ENCODE measurements at places on chromosomes 13 and 19.
A peak's percentile ranks its signal among the peaks of the same experiment; 100 is the strongest.

DNA sequence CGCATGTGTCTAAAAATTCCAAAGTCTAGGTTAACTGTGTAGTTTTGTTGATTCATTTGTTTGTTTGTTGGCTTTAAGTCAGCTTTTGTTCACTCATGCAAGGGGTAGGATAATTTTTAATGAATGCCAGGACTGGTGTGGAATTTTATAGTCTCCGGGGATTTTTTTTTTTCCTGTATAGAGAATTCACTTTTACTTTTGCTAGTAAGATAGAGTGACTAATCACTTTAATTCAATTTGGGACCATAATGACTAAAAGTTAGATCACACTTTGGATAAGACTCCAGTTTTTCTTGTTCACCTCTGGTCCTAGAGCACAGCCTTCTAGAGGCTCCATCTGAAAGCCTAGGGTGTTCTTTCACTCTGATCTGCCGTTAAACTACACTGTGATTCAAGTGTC, 1690.0 kb downstream of the PCDH9 start:
- no peak for DNase-seq

DNA sequence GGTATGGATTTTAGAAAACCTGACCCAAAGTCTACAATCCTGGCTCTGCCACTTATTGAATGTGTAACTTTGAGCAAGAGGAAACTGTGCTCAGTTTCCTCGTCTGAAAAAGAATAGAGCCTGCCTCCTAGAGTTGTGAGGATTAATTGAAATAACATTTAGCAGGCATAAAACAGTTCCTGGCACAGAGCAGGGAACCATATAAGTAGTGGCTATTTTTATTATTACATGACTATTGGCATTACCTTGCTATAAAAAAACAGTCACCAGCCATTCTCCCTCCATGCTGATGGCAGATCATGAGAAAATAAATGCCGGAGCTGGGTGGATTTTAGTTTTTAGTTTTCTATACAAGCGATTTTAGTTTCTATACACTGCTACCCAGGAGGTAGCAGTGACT, 5.8 kb downstream of the DOCK9 start:
- DNase-seq: no peak

- no peak for DNase-seq
Observed at GRCh38 chr19:15159251-15159650, 41.5 kb downstream of the NOTCH3 start.

GRCh38 chr19:34359954-34360315, 5.1 kb upstream of the GPI start:
- no peak for DNase-seq

DNA sequence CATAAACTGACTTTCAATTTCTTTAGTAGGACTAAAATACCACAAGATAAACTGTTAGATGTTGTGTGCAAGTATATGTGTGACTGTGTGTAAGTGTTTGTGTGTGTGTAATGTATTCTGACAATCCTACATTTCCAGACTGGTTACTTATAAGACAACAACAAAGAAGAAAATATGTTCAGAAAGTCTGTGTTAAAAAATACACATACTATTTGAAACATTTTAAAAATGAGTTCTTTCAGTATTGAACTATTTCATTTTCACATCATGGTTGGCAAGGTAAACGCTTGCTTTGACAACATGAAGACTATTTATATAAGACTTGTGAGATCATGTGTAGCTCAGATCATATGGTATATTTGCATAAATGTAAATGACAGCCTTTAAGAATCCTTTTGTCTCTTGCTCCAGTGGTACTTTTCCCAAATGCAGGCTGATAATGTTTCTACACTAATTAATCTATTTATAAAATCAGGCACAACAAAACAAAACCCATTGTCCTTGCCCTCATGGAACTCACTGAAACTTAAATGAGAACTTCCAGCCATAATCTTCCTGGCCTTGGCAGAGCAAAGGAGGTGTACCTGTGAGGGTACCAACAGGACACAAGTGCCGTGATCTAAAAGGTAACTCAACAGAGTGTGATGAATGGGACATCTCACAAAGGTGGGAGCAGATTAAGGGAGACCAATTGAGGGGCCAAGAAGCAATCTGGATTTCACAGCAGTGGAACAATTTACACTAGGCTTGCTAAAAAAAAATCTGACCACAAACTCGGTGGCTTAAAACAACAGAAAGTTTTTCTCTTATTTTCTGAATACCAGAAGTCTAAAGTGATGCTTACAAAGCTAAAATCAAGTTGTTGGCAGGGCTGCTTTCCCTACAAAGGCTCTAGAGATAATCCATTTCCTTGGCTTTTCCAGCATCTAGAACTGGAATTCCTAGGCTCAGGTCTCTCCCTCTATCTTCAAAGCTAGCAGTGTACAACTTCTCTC, 349.0 kb downstream of the TBC1D4 start:
- no peak for DNase-seq

- DNase-seq: no peak
Observed at GRCh38 chr19:19078801-19079200, 15.0 kb downstream of the SLC25A42 start.

- no peak for DNase-seq
Observed at GRCh38 chr19:35991731-35992450, 3.1 kb upstream of the SDHAF1 start.

DNA sequence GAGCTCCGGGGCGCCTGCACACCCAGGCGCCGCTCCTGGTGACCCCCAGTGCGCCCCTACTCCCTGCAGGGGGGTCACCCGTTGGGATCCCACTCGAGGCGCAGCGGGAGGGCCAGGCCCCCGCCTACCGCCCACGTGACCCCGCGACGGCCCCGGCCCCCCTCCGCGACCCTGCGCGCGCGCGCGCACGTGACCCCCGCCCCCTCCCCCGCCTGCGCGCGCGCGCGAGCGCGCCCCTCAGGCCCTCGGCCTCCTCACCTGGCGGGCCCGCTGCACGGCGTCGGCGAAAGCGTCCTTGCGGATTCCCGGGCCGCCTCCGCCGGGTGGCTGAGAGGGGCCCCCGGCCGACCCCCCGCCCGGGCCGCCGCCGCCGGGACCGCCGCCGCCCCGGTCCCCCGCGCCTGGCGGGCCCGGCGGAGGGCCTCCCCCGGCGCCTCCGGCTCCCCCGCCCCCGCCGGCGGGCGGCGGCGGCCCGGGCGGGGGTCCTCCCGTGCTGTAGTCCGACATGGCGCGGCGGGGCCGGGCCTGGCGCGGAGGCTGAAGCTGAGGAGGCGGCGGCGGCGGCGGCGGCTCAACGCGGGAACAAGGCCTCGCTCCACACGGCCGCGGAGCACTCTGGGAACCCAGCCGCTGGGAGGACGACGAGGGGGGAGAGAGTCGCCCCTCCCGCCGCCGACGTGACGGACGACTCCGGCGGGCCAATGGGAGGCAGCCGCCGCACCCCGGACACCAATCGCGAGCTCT, at the start of gene KHSRP:
Gene KHSRP (minus strand): TSS at position 617 of the 744 bp plus-strand sequence. CDS start 110 bp downstream, at position 507.
- peak; percentile 21 for DNase-seq

Data from T-cell (primary cell).